Fibroblast of skin of left biceps (primary cell): ENCODE measurements at places on chromosomes 1 and 21.
A peak's percentile ranks its signal among the peaks of the same experiment; 100 is the strongest.

GRCh38 chr1:156935505-156936128 is 15.2 kb downstream of the LRRC71 start:
- no peak for DNase-seq

DNA sequence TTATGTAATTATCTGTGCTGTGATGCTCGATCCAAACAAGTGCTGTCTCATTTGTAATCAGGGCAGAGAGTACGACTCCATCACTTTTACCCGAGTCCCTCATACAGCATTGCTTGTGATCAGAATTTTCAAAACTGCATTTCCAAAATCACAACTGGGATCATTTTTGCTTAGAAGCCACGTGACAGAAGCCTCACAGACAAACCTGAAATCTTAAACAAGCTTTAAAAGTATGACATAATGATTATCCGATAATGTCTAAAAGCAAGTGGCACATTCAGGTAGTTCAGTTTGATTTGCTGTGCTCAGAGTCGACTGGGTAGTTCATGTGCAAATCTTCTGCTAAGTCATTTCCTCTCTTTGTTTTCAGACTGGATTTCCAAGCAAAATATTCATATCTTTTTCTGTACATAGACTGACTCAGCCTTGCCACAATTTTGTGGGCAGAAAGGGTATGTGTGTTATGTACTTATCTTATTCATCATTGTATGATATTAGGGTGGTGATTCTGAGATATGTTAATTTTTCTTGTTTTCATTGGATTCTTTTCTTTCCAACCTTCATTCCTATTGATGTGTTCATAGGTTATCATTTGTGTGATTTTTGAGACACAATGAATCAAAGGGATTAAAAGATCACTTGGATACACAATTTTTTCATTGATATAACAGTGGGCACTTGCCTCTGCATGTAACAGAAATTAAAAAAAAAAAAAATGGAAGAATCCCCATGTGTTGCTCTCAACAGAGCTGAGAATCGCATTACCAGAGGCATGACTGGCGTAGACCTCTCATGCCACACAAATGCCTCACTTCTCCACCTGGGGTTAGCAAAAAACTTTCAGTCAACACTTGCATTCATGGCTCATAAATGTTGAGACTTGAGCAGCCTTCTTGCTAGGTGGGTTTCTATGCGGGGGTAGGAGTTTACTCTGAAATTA is 355.7 kb downstream of the LTN1 start:
- DNase-seq: peak; percentile 88

DNA sequence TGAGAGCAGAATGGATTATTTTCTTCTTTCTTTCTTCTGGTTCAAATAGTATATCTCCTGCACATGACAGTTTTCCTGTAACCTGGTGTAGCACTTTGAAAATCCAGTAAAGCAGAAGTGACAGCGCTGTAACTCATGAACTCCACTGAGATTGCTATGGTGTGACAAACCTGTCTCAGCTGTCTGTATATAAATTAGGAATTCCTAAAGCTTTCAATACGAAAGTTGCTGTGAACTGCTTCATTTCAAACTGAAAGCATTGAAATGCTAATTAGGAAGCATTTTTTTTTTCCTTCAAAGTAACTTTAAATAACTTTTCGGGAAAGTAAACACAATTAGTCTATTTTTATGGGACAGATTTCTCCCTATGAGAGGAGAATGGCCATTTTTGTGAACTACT is 646.9 kb upstream of the ZP4 start:
- no peak for DNase-seq

- DNase-seq: no peak
These were observed 7.3 kb downstream of the CSTB start for GRCh38 chr21:43768868-43769167.
